ENCODE measurements at places on chromosomes 13 and 19. TPM values are rescaled to one million over a fixed set of nuclear protein-coding genes. Genes with fewer than 3 reads are reported as not detected.

Gene WDR87
- polyA plus RNA-seq = 0.02 TPM

Gene ZNF471
- 0.63 TPM for polyA plus RNA-seq

Gene THSD8
- polyA plus RNA-seq = 42.2 TPM

Gene LYL1
- 0.77 TPM for polyA plus RNA-seq

Gene KLF1
- polyA plus RNA-seq = 0.74 TPM

Gene SELENOV
- 12.4 TPM for polyA plus RNA-seq

Gene LAMP1
- 36.5 TPM for polyA plus RNA-seq

Gene ADAMTSL5
- 0.97 TPM for polyA plus RNA-seq

Gene MCF2L
- polyA plus RNA-seq = 4.8 TPM

GRCh38 chr19:50199259-50199555, 4.2 kb upstream of the MYH14 start:
- no peak for DNase-seq

- no peak for DNase-seq
These were observed 4.6 kb downstream of the TCF3 start for GRCh38 chr19:1647501-1648458.

DNA sequence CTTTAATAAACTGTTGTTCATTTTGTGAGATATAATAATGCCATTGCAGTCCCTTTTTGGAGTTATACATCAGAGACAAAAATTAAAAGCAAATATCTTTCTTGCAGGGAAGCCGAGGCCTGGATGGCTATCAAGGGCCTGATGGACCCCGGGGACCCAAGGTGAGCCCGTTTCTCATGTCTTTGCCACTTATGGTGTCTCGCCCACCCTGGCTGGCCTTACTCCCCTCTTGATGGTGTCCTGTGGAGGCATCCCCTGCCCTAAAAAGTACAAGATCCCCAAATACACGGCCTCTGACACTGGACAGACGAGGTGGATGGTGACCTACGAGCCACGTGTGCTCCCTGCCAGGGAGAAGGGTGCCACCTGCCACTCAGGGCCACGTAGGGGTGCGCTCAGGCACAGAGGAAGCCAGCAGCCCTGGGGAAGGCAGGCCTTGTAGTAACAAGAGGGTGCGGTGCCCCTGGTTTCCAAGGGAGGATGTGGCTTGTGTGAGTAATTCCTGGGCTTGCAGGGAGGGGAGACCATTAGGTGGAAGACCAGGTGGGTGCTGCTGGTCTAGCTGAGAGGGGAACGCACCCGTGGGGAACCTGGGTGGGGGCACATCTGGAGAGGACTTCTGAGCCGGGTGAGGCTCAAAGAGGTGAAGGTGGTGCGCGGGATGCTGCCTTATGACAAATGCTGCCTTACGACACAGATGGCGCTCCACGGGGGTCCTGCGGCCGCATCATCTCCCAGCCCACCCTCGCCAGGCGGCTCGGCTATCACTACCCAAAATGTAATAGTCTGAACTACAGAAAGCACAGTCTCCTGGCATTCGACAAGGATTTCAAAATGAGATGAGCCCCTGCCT, 115.6 kb downstream of the RAB20 start:
- no peak for DNase-seq

DNA sequence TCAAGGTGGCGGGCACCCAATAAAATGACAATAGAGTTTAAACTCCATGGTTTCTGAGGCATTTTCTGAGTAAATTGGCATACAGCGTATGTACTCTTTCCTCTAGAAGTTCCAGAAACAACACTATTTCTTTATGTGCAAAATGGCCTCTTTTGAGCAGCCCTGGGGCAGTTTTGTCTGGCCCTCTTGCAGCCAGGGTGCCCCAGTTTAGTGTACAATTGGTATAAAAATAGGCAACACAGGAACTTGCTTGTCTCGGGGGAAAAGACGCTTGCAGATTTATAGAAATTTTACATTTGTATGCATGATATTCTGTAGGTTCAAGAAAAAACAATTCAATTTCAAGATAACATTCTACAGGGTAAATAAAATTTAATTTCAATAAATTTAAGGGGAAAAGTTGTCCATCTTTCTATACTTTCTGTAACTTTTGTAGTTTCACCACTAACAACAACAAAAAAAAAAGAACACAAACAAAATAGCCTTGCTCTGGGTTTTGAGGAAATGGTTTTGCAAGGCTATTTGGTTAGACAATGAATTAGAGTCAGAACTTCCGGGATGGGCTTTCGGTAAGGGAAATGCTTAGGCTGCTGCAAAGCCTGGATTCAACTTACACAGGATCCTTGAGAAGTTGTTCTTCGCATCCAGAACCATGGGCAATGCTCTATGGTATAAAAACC, 45.3 kb downstream of the LRCH1 start:
- DNase-seq = no peak

GRCh38 chr13:104015646-104016396, 949.6 kb upstream of the SLC10A2 start:
- no peak for DNase-seq

DNA sequence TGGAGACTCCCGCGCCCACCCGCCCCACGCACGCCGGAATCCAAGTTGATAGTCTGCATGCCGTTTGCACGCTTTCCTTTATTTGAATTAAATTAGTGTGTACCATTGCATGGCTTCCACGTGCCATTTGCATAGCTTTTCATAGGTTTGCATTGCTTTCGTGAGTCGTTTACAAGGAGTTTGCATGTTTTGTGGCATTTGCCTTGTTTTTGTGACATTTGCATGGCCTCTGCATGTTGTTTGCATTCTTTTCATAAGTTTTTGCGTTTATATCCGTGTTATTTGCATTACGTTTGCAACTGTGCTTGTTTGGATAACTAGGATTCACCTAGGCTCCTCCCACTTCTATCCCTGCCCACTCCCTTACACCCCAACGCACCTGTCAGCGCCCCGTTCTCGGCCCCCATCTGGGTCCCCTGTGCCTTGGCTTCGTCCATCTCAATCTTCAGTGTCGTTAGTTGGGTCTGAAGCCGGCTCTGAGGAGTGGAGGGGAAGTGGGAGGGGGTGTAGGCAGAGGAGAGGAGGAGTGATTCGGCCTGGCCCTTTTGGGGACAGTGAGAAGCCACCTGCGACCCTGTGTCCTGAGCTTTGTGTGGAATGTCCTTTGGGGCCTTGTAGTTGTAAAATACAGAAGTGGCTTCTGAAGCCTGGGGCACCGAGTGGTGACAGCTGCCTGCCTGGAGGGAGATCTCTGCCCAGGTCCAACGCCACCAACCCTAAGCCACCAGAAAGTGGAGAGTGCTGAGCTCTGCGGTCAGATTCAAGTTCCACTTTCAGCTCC, 2.4 kb downstream of the CCDC194 start:
- peak; percentile 49 for DNase-seq

DNA sequence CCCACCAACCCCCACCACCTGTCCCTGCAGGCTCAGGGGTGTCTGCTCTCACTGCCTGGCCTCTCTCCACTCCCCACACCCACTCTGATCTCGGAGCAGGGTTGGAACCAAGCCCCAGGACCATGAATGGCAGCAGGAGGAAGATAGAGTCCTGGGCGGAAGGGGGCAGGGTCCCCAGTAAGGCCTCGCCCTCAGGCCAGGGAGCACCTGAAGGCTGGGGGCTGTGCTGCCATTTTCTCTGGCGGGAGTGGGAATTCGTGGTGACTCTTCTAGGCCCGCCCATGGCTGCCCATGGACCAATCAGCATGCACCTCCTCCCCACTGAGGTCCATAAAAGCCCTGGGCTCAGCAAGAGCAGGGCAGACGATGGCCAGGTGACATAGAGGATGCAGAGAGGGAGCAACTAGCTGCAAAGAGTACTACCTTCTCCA, 25.0 kb downstream of the KBTBD6 start:
- peak; percentile 21 for DNase-seq

GRCh38 chr13:65907666-65908525, 1322.2 kb downstream of the PCDH9 start:
- no peak for DNase-seq

DNA sequence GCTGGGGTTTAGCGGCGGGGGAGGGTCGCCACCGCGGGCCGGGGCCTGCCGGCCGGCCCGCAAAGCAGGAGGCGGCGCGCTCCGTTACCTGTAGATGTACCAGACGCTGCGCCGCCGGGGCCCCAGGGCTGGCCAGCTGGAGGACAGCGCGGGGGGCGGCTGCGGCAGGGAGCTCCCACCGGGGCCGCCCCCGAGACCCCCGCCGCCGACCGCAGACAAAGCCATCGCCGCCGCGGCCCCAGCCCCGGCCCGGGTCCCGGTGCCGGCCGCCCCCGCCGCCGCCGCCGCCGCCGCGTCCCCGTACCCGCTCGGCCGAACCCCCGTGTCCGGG, 24.8 kb downstream of the SHANK1 start:
- peak; percentile 49 for DNase-seq

DNA sequence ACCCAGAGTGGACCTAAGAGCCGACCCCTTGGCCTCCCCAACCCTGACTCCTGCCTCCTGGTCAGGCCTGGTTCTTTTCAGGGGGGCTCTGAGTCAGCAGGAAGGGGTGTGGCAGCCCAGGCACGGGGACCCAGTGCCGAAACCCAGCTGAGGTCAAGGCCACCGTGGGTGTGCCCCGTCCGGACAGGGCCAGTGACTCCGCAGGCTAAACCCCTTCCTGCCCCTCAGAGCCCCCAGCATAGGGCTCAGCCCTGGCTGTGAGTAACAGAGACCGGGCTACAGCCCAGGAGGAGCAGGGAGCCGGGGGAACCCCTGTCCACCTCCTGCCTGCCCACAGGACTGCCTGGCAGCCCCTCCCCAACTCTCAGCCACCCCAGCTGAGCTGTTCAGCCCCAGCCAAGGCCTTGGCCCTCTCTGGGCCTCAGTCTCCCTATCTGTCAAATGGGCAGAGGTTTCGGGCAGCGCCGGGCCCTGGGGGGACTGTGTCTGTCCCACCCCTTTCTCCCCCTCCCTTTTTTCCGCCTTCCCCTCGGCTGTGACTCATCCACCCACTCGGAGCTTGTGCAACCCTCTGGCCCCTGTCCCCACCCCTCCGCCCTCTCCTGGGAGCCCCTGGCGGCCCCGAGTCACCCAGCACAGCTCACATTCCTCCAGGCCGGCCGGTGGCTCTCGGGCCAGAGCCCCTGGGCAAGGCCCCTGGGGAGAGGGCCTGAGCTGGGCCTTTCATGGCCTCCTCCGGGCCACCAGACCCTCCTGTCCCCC, 8.6 kb downstream of the ZBTB7A start:
- peak; percentile 1 for DNase-seq

DNA sequence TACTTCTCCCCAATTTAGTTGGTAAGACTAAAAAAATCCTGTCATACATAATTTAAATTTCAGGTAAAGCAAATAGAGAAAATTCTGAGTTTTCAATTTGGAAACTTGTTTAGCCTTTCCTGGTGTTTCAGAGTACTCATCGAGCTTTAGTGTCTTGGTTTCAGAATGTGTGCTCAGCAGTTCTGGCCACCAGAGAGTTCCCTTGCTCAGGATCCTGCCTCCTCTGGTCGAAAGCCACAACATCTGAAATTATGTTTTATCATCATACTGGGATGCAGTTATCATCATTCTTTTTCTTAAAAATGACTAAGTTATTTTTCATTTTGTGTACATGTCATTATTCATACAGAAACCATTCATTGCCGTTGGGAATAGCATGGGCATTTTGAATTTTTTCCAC, 263.2 kb upstream of the SPRY2 start:
- DNase-seq = peak; percentile 8

DNA sequence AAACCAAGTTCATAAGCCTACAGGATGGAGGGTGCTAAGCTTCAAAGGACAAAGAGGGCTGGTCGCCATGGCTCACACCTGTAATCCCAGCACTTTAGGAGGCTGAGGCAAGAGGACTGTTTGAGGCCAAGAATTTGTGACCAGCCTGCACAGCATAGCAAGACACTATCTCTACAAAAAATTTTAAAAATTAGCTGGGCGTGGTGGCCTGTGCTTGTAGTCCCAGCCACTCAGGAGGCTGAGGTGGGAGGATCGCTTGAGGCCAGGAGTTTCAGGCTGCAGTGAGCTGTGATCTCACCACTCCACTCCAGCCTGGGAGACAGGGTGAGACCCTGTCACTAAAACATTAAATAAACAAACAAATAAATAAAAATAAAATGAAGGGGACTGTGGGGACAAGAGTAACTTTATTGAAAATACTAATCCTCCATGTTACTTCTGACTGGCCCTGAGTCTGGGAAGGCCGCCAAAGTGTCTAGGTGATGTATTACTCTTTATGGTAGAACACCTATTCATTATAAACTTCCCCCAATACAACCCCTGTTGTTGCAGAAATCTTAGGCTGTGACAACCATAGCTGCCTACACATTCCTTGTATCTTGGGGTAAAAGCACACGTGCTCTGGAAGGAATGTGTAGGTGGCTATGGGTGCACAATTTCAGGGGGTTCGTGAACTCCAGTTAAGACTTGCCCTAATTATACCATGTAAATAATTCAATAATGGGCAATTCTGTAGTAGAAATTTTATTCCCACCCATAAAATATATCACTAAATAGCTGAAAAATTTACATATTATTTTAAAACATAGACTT, 14.6 kb upstream of the URAD start:
- no peak for DNase-seq

- DNase-seq = no peak
These were observed 78.0 kb upstream of the OXGR1 start for GRCh38 chr13:97072297-97072696.

DNA sequence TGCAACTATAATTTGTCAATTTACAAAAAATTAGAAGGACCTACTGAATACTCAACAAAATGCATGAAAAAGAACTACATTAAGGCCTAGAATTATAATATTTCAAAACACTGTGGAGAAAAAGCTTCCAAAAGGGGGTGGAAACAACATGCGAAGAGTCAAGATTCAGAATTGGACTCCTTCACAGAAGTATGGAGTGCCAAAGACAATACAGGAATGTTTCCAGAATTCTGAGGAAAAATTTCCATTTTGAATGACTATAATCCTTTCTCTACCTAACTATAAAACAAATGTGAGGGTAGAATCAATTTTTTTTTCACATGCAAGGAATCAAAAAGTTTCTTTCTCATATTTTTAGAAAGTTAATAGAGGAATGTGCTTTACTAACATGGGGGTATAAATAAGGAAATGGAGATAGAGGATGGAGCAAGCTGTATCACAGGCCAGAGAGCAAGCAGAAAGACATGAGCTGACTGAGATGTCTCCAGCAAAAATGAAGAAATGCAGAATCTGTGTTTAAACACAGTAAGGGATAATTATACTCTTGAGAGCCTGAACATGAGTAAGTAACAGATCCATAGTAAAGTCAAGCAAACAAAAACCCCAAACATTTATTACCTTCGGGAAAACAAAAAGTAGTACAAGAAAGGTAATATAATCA, 39.5 kb upstream of the SMAD9 start:
- DNase-seq = no peak

- DNase-seq = no peak
These were observed 14.2 kb downstream of the ZAR1L start for GRCh38 chr13:32300920-32301319.

Data from GM23338 (cell line).